K562 (cell line): ENCODE measurements at places on chromosomes 13 and 19. TPM values are rescaled to one million over a fixed set of nuclear protein-coding genes. Genes with fewer than 3 reads are reported as not detected.

Gene SLC5A5
- polyA plus RNA-seq: 0.09 and 0.38 TPM in 2 replicates

Gene GATAD2A
- polyA plus RNA-seq: 88.4 and 112 TPM in 2 replicates

GRCh38 chr13:25132751-25133390 is 36.9 kb downstream of the PABPC3 start:
- DNase-seq: no peak

GRCh38 chr19:53596056-53596455 is 35.7 kb upstream of the DPRX start:
- DNase-seq: no peak

GRCh38 chr19:2035590-2035991 is 15.5 kb downstream of the MKNK2 start:
- DNase-seq: no peak

DNA sequence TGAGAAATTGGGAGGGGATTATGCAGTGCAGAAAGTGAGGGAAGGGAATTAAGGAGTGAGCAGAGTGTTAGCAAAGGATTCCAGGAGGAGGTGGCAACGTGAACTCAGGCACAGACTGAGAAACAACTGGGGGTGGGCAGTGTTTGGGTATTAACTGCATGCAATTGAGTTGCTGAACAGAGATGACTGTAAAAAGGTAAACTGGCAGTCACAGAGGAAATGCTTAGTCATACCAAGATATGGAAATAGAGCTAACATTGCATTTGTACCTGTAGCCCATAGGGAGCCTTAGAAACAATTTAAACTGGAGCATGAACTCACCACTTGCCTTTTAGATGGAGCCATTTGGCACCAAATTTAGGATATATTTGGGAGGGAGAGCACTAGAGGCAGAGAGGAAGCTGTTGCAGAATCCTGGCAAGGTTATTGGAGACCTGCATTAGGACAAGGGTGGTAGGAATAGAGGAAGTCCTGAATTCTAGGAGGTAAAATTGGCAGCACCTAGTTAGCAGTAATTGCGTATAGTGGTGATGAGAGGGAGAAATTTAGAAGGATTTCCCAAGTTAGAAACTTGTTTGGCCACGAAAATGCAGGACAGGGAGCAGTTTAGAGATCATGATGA is 100.6 kb upstream of the FRY start:
- DNase-seq: no peak

DNA sequence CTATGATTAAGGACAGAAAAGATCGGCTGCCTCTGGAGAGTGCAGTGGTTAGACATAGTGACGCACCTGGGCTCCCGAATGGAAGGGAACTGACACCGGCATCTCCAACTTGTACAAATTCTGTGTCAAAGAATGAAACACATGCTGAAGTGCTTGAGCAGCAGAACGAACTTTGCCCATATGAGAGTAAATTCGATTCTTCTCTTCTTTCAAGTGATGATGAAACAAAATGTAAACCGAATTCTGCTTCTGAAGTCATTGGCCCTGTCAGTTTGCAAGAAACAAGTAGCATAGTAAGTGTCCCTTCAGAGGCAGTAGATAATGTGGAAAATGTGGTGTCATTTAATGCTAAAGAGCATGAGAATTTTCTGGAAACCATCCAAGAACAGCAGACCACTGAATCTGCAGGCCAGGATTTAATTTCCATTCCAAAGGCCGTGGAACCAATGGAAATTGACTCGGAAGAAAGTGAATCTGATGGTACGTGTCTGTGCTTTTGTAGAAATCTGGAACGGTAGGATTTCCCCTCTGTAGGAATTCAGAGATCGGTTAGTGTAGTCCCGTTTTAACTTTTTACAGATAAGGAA is 16.9 kb downstream of the ERCC5 start:
- no peak for DNase-seq

DNA sequence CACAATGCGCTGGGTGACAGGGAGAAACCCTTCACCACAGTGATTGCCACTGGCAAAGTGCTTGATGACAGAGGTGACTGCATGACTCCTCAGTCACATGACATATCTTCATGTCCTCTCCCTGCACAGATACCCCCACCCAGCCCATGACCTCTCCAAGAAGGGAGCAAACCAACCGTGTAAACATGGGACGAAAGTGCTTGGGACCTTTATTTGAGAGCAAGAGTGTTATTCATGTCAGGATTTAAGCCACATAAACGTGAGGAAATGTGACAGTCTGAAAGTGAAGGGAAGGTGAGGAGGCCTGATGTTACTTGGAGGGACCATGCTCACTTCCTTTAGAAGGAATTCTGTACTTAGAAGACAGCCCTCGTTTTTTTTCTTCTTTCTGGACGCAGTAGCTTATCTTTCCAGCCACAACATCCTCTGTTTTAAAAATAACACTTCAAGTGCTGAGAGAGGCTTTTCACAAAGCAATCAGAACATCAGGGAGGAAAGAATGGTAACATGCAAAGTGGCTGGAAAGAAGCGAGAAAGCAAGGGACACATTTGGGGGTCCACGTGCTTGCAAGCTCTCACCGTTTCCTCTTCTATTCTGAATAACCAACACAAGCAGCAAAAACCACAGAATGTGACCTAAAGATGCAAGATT is 35.6 kb downstream of the EPS15L1 start:
- DNase-seq: no peak

DNA sequence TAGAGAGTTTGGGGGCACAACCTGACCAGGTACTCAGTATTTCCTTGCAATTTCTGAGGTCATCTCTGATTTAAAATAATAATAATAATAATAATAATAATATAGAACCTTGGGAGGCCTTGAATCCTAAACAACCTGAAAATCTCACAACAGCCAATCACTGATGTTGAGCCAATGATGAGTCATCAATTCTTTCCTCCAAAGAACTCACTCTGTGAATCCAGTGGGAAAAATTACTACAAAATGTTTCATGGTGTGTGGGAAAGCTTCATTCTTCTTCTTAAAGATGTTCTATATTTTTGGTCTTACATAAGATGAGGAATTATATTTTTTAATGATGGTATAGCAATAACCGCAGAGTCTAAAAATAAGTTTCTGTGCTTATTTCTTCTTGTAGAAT is 594.6 kb downstream of the EFNB2 start:
- DNase-seq: no peak

DNA sequence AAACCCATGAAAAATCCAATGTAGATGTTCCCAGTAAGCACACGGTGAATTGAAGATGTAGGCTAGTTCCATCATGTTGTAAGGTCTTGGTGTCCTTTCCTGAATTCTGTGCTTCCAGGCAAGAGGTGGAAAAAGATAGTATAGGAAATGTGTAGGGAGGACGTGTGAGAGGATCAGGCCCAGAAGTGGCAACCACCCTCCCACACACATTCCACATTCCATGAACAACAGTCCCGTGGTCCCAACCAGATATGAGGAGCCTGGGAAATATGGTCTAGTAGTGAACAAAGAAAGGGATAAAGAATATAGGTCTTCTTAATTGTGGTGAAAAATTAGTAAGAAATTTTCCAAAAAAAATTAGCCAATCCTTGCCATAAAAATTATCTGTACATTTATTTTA is 1254.2 kb upstream of the SLC10A2 start:
- DNase-seq: no peak
